ENCODE measurements at places on chromosomes 5 and 9.

GRCh38 chr5:125370461-125371205, 624.2 kb upstream of the ZNF608 start:
- DNase-seq = no peak

- DNase-seq = no peak
These were observed 39.0 kb downstream of the CACNA1B start for GRCh38 chr9:137916540-137916939.

- peak; percentile 49 for DNase-seq
These were observed 38.3 kb downstream of the RECK start for GRCh38 chr9:36074870-36075532.

DNA sequence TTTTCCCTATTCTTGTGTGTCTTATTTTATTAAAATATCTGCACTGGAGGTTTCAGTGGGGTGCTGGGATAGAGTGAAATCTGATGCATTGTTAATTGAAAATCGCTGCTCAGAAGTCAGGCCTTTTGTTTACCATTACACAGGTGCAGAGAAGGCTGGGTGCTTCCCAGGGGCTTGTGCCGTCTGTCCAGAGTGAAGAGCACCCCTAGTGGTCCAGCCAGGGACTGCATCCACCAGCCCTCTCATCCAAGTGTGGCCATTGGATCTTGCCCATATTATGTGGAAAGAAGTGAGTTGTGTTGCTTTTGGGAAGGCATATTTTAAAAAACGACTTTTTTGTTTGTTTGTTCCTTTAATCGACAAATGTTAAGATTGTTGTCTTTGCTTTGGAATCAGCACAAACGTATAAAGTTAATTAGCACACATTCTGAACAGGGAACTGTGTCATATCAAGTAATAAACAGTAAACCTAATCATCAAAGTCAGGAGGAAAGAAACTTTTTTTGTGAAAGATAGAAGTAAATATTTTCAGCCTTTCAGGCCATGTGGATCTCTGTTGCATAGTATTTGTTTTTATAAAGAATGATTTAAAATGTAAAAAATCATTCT, 315.6 kb downstream of the MTRR start:
- DNase-seq = peak; percentile 33

GRCh38 chr5:2137444-2138050, 254.8 kb upstream of the IRX4 start:
- DNase-seq = no peak

DNA sequence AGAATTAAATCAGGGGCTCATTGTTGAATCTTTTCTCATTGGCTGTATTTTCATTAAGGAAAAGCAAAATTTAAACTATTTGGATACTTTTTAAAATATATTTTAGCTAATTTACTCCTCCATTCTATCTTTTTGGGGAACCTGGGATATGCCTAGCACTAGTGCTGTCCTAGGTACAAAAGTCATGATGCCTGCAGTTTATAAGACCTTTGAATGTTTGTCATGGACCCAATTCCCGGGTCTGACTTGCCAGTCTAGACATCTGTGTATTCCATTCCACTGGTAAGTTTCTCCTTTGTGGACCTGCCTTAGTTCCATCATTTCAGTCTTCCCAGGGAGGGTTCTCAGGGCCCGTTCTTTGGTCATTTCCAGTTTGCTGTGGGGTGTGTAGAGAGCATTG, 63.0 kb downstream of the WWC1 start:
- DNase-seq = no peak

- DNase-seq = no peak
These were observed 1199.8 kb downstream of the DTWD2 start for GRCh38 chr5:117788596-117788995.

GRCh38 chr9:122392284-122392683, 21.5 kb downstream of the PTGS1 start:
- no peak for DNase-seq

DNA sequence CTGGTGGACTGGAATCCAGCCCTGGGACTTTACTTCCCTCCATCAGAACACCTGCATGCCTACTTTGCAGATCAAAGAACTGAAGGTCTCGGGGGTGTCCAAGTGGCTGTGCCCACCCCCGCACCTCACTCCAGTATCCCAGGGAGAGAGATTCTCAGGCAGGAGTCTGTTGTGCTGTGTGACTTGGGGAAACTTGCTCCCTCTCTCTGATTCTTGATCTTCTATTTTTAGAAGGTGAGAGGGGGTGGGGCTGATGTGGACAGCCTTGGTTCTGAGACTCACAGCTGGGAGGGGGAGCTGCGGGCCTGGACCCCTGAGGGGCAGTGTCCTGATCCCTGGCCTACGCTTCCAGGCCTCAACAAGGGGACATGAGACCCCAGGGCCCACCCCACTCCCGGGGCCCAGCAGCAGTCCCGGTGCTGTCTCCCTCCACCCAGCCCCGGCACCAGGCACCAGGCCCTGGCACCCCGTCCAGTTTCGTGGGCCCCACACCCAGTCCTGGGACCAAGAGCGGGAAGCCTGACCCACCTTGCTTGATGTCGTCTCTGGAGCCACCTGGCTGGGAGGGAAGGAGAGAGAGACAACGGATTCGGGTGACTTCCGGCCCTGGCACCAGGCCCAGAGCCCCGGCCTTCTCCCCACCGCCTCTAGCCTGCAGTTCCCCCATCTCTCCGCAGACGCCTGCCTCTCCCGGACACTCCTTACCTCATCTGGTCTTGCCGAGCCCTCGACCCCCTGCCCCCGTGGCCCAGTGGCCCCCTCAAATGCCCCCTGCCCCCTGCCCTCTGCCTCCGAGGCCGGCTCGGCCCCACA, 74.0 kb upstream of the SPTLC1 start:
- no peak for DNase-seq

GRCh38 chr5:55800924-55801323, 50.2 kb upstream of the IL31RA start:
- DNase-seq = no peak

GRCh38 chr5:118126159-118126558, 862.2 kb downstream of the DTWD2 start:
- DNase-seq = no peak

DNA sequence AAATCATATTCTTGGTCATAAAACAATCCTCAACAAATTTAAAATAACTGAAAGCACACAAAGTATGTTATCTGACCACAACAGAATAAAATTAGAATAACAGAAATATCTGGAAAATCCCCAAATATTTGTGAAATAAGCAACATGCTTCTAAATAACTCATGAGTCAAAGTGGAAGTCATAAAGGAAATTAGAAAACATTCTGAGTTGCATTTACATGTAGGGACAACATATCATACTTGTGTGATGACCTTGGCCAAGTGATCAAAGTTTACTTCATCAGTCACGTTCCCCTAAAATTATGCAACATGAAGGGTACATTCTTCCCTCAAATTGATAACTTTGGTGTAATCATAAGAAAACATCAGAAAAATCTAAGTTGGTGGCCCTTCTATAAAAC, 64.7 kb downstream of the CSF2 start:
- DNase-seq = no peak

DNA sequence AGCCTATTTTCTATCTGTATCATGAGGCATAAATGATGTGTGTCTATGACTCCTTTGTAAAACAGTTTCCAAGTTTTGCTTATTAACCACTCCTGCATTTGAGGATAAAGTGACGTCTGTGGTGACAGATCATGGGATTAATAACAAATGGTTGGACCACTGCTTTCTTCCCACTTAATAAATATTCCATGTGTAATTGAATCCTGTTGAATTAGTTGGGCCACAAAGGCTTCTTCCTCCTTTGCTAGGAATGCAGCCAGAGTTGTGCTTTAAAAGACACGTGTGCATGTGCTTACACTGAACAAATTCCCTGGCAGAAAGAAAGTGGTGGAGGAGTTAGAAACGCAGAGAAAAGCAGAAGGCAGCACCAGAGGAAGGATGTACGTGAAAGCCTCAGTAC, 150.2 kb downstream of the ACTBL2 start:
- no peak for DNase-seq

DNA sequence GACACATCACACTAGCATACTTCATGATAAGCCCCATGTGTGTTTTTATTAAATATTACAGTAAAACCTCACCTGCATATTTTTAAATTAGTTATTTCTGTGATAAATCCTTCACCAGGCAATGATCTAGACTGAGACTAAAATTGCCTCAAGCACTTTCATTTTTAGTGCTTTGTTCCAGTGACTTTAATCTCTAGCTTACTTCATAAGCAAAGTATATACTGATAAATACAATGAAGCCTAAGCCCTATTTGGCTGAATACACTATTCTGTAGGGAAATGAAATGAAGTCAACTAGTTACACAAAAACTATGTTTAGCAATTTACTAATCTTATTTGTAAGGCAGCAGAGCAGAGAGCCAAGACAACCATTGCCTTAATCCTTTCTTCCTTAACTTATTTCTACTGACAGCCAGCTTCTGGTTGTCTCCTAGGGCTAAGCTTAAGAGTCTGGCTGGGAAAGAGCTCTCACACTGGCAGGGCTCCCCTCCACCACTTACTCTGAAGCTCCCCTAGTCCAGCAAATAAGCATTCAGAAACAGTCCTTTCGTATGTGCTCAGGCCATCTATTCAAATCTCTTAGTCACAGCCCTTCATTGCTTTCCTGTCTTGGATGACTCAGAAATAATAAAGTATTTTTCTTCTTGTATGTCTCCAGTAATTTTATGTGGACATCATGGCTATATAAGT, 31.4 kb upstream of the MTAP start:
- no peak for DNase-seq

GRCh38 chr9:127776924-127777289, 1.6 kb downstream of the SH2D3C start:
- DNase-seq = no peak

GRCh38 chr9:14313951-14314423, at the start of gene NFIB:
Gene NFIB, minus strand, starts transcription at chr9:14314141. Its CDS starts 630 bp downstream, at chr9:14313511.
- no peak for DNase-seq

GRCh38 chr5:133730866-133731265, 118.5 kb upstream of the FSTL4 start:
- no peak for DNase-seq

DNA sequence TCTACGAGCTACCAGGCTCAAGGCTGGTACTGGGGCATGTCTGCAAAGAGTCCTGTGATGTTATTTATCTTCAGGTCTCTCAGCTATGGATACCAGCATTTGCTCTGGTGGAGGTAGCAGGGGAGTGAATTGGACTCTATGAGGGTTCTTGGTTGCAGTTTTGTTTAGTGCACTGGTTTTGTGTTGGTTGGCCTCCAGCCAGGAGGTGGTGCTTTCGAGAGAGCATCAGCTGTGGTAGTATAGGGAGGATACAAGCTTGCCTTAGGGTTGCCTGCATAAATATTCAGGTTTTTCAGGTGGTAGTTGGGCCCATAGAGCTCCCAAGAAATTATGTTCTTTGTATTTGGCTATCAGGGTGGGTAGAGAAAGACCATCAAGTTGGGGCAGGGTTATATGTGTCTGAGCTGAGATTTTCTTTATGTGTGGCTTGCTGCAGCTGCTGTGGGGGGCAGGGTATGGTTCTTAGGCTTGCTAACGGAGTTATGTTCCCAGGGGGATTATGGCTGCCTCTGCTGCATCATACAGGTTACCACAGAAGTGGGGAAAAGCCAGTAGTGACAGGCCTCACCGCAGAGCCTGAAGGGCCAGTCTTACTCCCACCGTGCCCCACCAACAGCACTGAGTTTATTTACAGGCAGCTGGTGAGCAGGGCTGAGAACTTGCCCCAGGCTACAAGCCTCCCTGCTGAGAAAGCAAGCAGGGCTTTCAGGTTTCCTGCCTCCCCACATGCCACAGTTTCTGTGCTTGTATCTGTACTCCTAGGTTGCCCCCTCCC, 9.7 kb upstream of the RIOK2 start:
- DNase-seq = no peak

DNA sequence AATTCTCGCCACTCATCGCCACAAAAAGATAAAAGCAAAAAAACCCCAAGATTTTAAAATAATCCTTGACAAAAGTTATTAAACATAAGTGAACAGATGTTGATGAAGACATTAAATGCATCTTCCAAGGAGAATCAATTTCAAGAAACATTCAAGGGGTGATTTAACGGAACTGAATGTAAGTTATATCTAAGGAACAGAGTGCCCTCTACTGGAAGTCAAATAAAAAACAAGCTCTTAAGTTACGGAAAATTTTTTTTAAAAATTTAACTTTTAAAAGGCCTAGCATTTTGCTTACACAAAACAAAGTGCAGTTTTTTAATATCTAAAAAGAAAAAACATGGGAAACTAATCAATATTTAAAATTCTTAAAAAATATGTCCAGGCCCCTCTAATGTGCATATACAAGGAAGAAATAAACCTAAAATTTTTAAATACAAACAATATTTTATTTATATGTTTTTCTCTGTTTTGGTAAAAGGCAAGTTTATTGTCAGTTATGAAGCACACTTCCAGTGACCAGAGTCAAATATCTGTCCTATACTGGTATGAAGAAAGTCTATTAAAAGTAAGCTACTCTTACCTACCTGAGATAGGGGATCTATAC, 28.0 kb downstream of the TEX10 start:
- DNase-seq = no peak

- no peak for DNase-seq
These were observed 195.3 kb downstream of the CACNA1B start for GRCh38 chr9:138072897-138073296.

DNA sequence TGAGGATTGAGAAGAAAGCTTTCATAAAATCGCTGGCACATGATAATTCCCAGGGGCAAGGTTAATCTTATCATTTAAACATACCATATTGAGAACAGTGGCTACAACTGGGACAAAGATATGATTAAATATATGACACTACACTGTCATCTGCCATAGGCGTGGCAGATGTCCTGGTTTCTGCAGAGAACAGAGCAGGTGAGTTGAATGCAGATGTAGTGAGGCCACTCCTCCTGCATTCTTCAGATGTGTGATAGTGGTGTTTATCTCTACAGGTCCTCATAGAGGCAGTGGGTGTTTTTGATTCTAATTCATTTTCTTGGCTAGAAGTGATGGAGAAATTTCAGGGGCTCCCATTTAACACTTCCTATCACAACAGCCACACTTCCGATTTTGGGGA, 237.0 kb upstream of the CDH9 start:
- no peak for DNase-seq

GRCh38 chr9:125631391-125632085, 75.5 kb downstream of the MAPKAP1 start:
- DNase-seq = peak; percentile 73

- DNase-seq = no peak
These were observed 138.0 kb downstream of the ADAMTSL1 start for GRCh38 chr9:18611971-18612370.

GRCh38 chr5:135998889-135999288, 29.9 kb upstream of the TGFBI start:
- DNase-seq = no peak

DNA sequence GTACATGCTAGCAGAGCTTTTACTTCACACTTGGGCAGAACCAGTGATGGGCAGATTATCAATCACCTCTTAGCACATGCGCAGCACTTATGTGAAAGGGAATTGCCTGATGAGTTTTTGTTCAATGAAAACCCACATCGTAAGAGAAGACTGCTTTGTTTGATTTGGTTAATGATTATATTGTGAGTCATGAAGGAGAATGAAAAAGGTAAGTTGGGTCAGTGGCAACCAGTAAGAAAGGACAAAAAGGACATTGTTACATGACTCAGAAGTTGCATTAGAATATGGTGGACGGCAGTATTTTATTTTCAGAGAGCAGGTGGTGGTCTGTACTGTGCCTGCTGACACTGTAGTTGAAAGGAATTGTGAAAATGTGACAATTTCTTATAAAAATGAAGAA, 127.4 kb downstream of the AOPEP start:
- DNase-seq = no peak

All from inflammatory macrophage (primary cell).